ENCODE measurements at places on chromosomes 4 and X. TPM values are rescaled to one million over a fixed set of nuclear protein-coding genes. Genes with fewer than 3 reads are reported as not detected.

GRCh38 chr4:153261461-153261860 is 57.2 kb downstream of the TRIM2 start:
- DNase-seq = no peak

DNA sequence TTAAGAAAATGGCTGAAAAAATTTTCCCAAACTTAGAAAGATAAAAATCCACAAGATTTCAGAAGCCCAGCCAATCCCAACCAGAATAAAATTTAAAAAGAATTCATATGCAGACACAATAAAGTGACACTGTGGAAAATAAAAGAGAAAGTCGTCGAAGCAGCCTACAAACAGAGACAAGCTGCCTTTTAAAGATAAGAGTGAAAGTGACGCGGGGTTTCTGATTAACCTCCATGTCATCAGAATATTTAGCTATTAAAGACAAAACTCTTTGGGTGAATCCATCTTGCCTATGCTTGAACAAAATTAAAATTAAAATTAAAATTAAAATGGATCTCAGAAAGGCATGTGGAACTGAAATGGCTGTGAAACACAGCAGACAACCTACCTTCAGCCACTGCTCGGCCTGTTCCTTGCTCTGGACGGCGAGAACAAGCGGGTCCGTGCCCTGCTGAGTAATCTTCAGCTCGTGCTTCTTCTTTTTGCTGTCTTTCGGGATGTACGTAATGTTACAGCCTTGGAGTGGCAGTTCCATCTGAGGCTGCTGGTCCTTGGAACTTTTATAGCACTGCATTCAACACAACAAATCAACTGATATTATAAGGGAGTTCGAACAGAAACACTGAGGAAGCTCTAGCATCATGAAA is 101.4 kb downstream of the AFAP1 start:
- DNase-seq = no peak

DNA sequence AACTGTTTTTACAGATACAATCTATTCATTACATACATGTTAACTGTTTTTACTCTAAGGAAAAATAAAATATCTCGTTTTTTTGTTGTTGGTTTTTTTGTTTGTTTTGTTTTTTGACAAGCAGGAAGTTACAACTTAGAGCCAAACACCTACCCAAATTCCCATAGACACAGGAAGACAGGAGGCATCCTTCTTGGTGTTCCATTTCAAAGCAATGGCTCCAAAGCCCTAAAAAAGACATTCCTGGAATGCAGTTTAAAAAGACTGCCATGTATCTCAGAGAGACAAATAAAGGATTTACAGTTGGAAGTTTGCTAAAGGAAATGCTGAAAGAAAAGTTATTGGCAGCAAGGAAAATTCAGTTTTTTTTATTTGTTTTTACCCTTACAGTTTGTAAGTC is 16.7 kb downstream of the ETFDH start:
- no peak for DNase-seq

DNA sequence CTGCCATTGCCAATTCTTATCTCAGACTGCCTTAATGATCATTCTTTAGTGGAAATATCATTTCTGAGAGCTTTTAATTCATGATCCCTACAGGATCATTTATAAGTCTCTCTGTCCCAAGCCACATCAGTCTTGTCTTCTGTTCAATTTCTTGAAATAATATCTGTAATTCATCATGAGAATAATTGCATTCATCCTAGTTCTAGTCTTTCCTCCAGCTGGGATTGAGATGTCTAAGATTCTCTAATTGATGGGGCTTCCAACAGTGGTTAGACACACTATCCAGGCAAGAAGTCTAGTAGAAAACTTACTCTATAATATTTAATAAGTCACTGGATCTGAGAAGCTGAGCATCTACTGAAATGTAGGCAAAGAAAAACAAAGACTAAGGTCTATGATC is 854.7 kb upstream of the ADGRL3 start:
- DNase-seq = no peak

- no peak for DNase-seq
Observed at GRCh38 chr4:87983996-87984395, 8.5 kb downstream of the SPP1 start.

DNA sequence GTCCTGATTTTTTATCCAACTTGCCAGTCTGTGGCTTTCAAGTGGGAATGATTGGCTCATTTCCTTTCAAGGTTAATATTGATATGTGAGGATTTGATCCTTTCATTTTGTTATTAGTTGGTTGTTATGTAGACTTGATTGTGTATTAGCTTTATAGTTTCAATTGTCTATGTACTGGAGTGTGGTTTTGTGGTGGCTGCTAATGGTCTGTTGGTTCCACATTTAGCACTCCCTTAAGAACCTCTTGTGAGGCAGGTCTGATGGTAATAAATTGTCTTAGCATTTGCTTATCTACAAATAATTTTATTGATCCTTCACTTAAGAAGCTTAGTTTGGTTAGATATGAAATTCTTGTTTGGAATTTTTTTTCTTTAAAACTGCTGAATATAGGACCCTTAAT is 190.6 kb downstream of the CPXCR1 start:
- no peak for DNase-seq

DNA sequence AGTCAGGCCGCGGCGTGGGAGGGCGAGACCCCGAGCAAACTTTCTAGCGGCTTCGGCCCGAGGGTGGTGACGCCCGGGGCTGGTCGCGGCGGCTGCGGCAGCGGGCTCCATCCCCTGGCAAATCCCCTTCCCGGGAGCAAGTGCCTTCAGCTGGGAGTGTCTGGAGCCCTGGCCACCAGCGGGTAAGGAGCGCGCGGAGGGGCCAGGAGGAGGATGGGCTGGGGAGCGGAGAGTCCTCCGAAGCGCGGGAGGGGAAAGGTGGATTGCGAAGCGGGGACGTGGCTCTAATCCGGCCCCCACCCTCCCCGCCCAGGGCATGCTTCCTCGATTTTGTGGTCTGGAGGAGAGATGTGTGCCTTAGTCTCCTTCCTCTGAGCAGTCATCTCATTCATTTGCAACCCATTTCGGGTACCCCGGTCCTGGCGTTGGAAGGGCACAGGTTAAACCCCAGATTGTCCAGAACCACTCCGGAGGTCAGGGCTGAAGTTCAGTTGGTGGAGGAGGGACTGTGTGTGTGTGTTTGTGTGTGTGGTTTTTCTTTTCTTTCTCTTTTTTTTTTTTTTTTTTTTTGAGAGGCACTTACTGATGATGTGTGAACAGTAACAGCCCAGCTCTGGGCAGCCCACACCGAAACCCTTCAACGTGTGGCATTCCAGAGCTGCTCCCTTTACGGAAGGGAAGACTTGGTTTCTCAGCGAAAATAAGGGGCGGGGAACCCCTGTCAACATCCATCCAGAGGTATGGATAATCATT is 516 bp downstream of the SGMS2 start:
- peak; percentile 11 for DNase-seq

GRCh38 chr4:162075726-162076125 is 88.1 kb downstream of the FSTL5 start:
- no peak for DNase-seq

- DNase-seq = no peak
Observed at GRCh38 chrX:154436983-154437752, at the start of gene GDI1. Gene GDI1 (plus strand): TSS chrX:154437154. CDS start chrX:154437255, 101 bp downstream.

DNA sequence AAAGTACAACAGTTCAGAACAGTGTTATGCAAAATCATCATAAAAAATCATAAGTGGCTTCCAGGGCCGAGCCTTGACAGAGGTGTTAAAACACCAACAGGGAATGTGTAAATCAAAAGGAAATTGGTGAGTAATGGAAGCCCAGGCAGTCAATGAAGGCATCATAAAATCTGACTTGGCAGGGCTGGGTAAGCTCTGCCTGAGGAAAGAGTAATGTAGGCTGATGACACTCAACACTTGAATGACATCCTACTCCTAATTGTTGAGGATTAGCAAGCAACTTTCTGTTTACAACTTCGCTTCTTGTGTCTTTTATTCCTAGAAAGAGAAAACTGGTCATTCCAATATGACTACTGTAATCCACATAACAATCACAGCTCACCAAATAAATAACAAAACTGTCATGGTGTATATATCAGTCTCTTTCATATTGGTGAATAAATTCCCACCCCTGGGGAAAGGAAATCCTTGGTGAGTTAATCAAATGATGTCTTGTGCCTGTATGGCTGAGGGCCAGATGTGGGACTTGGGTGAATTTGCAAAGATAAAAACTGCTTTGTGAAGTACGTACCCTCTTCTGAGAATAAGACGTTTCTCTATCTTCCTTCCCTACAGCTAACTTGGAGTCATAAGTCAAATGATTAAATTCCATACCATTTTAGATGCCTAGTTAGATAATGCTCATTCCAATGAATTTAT is 196.8 kb downstream of the DCHS2 start:
- no peak for DNase-seq

- no peak for DNase-seq
Observed at GRCh38 chr4:136088211-136088867, 1444.0 kb downstream of the PCDH18 start.

DNA sequence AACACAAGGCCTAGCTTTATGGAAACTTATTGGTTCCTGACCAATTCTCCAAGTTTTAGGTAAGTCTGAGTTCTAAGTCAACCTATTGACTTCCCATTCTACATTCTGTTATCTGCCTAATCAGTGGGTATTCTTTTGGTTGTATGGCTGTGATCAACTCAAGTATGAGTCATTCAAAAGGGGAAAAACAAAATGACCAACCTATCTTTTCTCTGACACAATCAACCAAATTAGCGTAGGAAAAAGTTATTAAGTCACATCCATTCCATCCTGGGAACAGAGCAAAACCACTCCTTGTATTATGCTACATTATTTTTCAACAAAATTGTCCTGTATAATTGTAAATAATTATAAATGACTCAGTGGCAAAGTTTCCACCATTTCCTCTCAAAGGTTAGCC is 136.2 kb downstream of the SHROOM4 start:
- DNase-seq = no peak

- DNase-seq = no peak
Observed at GRCh38 chr4:104906276-104906675, 240.4 kb upstream of the TET2 start.

DNA sequence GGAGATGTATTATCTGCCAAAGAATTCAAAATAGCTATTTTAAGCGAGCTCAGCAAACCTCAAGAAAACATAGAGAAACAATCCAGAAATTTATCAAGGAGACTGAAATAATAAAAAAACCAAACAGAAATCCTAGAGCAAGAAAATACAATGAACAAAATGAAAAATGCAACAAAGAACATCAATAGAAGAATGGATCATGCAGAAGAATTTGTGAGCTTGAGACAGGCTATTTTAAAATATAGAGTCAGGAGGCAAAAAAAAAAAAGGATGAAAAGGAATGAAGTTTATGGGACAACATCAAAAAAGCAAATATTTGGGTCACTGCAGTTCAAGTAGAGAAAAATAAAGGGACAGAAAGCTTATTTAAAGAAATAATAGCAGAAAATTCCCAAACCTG is 29.1 kb downstream of the CENPE start:
- no peak for DNase-seq

Gene BANK1
- total RNA-seq = 6.7 TPM

Gene LRCH2
- total RNA-seq = 30.6 TPM

Gene NPY2R
- total RNA-seq = 1.3 TPM

Gene OPHN1
- 19.6 TPM for total RNA-seq

Gene SLC6A8
- 10.0 TPM for total RNA-seq

Gene CXCL1
- 0.42 TPM for total RNA-seq

Gene PIN4
- 8.1 TPM for total RNA-seq
